GM19239 (cell line): ENCODE measurements at places on chromosomes 12 and 14.

DNA sequence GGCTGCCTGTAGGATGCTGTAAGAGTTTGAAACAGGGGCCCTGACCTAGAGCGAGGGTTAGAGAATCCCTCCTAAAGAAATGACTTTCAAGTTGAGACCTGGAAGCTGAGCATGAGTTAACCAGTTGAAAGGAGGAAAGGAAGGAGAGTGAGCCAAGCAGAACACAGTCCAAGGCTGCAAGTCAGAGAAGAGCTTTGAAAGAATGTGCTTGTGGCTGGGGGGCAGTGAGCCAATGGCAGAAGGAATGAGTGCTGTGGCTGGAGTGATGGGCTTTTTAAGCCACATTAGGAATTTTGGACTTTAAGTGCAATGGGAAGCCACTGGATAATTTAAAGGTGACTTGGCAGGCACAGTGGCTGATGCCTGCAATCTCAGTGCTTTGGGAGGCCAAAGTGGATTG, 18.1 kb downstream of the CDKN1B start:
- DNase-seq: no peak

- DNase-seq: no peak
Measured at GRCh38 chr14:36022765-36023410, 153.6 kb downstream of the PTCSC3 start.

DNA sequence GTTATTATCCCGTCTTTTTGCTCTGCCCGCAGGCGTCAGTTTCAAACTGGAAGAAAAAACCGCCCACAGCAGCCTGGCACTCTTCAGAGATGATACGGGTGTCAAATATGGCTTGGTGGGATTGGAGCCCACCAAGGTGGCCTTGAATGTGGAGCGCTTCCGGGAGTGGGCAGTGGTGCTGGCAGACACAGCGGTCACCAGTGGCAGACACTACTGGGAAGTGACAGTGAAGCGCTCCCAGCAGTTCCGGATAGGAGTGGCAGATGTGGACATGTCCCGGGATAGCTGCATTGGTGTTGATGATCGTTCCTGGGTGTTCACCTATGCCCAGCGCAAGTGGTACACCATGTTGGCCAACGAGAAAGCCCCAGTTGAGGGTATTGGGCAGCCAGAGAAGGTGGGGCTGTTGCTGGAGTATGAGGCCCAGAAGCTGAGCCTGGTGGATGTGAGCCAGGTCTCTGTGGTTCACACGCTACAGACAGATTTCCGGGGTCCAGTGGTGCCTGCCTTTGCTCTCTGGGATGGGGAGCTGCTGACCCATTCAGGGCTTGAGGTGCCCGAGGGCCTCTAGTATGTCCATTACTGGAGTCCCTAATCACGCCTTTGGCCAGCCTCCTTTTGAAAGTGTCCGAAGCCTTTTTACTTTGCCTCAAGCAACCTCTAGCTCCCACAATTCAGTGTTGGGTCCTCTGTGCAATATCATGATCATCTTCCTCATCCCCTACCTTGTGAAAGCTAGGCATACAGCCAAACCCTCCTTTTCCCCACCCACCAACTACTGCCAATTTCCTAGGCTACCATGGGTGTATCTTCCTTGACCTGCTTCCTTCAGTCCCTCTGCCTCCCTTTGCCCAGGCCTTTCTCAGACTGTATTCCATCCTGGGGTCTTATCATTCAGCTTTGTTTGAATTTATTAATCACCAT, 891 bp downstream of the SPRYD4 start:
- DNase-seq: no peak

DNA sequence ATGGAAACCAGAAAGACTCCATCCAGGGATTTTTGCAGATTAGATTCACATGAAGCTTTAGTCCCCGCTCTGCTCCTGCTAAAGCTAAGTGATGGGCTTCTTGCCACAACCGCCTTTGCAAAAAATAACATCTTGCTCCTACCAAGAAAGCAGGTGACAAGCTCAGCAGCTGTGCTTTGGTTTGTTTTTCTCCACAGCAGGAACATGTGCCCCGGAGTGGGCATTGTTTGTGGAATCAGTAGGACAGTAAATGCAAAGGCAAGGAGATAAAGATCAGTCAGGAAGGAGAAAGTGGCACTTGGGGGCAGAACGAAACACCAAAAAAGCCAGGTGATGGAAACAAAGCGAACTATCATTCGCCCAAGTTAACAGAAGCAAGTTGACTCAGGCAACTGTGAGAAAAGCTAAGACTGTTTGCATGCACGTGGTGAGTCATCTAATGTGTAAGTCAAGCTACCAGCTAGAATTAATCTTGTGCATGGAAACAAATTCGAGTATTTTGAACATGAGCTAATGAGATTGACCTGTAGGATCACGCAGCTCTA, 165.5 kb upstream of the PLXNC1 start:
- no peak for DNase-seq

- DNase-seq: no peak
Measured at GRCh38 chr12:51012570-51013236, 13.5 kb downstream of the SLC11A2 start.

DNA sequence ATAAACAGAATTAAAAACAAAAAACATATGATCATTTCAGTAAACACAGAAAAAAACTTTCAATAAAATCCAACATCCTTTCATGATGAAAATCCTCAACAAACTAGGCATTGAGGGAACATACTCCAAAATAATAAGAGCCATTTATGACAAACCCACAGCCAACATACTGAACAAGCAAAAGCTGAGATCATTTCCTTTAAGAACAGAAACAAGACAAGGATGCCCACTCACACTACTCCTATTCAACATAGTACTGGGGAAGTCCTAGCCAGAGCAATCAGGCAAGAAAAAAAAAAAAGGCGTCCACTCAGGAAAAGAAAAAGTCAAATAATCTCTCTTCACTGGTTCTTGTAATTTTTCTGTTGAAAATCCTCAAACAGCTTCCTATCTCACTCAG, 30.1 kb downstream of the MRPL42 start:
- no peak for DNase-seq

GRCh38 chr12:110033888-110034287, 14.4 kb downstream of the C12orf76 start:
- DNase-seq: no peak

- DNase-seq: no peak
Measured at GRCh38 chr12:18975933-18976332, 153.6 kb upstream of the PLEKHA5 start.

DNA sequence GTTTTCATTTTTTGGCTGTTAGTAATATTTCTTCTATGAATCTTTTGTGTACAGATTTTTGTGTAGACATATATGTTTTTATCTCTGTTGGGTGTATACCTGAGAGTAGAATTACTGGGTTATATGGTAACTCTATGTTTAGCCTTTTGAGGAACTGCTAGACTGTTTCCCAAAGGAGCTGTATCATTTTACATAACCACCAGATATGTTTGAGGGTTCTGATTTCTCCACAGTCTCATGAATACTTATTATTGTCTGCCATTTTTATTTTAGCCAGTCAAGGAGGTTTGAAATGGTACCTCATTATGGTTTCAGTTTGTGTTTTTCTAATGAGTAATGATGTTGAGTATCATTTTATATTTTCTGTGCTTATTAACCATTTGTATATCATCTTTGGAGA, 1.9 kb downstream of the PCNX4 start:
- no peak for DNase-seq

GRCh38 chr14:99067141-99067920, 204.7 kb downstream of the BCL11B start:
- DNase-seq: no peak

GRCh38 chr12:6998715-6999451, 19.4 kb downstream of the LPCAT3 start:
- no peak for DNase-seq

DNA sequence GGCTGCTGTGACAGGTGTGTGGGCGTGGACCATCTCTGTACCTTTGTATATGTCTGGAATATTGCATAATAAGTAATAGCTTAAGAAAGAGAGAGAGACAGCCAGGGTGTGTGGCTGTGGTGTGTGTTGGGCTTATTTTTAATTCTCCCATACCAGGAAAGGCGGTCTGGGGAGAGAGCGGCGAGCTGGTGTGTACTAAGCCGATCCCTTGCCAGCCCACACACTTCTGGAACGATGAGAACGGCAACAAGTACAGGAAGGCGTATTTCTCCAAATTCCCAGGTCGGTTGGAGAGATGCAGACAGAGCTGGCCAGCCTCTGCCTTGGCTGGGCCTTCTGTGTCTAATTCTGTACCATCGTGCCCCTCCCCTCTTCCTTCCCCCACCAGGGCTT, 63.9 kb downstream of the AACS start:
- no peak for DNase-seq

DNA sequence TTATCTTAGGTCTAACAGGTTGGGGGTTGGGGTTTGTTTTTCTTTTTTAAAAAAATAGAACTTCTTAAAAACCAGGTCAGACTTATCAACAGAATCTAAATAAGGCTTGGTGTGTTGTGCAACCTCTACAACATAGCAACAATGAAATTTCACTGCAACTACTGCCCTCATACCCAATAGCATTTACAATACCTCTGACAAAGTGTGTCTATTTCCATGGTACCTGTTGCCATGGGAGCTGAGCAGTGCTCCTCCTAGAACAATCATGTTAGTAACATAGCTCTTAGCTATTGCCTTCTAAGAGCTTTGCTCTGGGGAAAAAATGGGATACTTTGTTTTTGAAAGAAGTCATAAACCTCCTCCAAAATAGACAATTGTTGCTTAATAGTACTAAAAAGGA, 103.3 kb upstream of the CCDC175 start:
- DNase-seq: no peak

DNA sequence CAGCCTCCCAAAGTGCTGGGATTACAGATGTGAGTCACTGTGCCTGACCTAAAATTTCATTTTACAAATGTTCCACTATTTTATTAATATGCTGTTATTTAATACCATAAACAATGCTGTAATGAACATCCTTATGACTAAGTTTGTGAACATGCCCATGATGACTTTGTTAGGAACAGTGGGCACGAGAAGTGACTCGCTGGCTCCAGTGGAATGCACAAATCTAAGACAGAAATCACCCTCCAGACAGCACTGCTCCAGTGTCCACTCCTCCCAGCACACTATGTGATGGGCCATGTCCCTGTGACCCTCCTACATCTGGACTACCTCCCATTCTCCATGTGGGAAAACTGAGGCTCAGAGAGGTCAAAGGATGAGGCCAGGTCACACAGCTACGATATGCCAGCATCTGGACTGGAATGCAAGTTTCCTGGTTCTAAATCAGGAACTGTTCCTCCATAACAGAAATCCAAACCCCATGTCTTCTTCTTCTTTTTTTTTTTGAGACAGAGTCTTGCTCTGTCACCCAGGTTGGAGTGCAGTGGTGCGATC, 57.9 kb downstream of the GPR68 start:
- no peak for DNase-seq

- no peak for DNase-seq
Measured at GRCh38 chr12:96701856-96702255, 205.2 kb upstream of the NEDD1 start.

- DNase-seq: no peak
Measured at GRCh38 chr14:68947802-68948201, 31.3 kb downstream of the ACTN1 start.

DNA sequence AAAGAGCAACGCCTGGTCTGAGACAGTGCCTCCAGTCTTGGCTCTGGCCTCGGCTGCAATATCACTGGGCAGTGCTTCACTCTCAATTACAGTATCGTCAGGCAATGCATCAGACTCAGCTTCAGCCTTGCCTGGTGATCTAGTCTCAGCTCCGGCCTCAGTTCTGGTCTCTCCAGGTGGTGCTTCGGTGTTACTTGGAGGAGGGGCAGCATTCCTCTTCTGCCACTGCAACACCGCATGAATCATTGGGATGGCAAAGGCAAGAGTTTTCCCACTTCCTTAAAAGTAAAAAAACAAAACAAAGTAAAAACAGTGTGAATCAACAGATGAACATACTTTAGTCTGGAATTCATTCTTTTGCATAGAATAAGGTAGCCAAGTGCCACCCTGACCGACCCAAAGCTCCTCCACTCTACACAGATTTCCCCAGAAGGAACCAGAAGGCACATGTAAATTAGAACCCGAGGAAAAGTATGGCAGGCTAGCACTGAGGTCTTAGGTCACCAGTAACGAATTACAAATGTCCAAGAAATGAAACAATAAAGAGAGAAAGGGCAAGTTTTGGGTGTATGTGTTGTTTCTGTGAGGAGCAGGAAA, 18.6 kb downstream of the DDX24 start:
- no peak for DNase-seq

- no peak for DNase-seq
Measured at GRCh38 chr12:25659621-25660020, 106.5 kb upstream of the LMNTD1 start.

DNA sequence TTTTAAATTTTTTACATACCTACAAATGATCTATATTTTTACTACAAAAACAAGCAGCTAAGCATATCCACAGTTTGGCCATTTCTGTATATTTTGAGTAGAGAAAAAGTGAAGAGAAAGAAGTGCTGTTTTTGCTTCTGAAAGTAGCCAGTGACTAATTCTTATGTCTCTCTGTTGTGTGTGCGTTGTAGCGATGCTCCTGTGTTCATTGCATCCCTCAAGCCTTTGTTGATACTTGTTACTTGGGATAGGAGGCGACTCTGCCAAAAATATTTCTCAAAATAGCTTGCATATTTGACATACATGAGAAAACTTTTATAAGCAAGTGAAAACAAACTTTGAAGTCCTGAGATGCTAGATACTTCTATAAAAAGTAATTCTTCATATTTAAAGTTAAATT, 714.1 kb downstream of the FSCB start:
- no peak for DNase-seq

DNA sequence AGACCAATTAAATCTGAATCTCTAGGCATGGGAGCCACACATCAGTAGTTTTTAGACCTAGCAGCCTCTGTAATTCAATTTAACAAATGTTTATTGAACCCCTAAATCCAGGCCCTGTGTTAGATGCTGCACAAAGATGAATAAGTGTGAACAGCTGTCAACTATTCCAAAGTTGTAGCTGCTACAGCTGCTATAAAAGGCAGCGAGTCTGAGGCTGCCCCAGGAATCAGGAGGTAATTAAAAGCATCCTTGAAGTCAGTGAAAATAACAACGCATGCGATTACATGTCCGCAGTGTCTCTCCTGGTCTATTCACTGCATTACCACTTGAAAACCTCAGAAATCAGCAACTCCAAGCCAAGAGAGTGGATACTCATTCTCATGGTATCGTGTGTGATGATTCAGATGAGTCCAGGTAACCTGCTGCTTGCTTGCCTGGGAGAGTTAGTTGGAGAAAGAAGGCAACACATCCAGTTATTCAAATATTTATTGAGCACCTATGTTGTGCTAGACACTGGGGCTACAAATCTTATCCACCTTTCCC, 34.9 kb upstream of the DDHD1 start:
- no peak for DNase-seq

DNA sequence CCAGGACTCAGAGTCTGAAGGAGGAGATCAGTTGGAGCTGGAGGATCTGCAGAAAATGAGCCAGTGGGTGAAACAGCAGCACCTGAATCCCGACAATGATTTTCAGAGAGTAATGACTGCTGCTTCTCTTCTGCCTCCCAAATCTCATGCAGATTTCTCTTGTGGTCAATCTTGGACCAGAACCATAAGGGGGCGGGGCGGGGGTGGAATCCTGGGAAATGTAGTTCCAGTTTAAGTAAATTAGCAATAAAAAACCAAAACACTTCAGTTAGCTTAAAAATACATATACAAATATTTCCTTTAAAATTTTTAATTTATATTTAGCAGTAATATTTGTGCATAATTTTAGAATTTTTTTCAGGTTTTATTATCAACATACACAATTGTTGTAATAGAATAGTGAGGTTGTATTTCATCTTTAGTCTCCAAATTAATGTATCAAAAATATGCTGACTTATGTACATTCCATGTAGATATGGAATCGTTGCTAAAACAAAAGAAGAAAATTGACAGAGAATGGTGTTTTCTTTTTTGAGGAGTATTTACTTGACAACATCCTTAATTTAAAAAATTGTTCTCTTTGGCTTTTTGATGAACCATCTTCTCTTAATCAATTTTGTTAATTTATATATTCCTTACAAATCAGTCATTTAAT, 223.5 kb upstream of the SYT10 start:
- DNase-seq: no peak

- no peak for DNase-seq
Measured at GRCh38 chr14:25943329-25943728, 654.5 kb downstream of the NOVA1 start.
